ENCODE measurements at places on chromosomes 4 and X.

- peak; percentile 89 for DNase-seq
Observed at GRCh38 chr4:102760645-102761295, at the start of gene MANBA. MANBA (minus strand) TSS chr4:102760968; CDS start chr4:102760894, 74 bp downstream.

GRCh38 chr4:73309211-73309610 lies 50.6 kb upstream of the ANKRD17 start:
- no peak for DNase-seq

- DNase-seq: no peak
Observed at GRCh38 chr4:2954358-2955185, 8.6 kb downstream of the NOP14 start.

DNA sequence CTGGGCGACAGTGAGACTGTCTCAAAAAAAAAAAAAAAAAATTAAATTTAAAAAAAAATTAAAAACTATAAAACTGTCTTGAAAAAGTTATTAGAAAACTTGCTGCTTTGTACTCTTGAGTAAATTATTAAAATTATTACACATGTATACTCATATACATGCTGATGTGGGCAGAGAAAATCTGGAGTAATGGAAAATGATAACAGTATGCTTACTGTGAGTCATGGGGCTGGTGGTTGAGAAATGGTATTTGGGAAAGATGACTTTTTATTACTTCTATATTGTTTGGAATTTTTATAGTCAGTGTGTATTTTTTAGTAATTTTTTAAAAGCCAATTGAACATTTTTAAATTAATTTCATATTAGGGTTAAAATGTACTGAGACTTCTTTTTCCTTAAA lies 7.5 kb downstream of the YY2 start:
- no peak for DNase-seq

DNA sequence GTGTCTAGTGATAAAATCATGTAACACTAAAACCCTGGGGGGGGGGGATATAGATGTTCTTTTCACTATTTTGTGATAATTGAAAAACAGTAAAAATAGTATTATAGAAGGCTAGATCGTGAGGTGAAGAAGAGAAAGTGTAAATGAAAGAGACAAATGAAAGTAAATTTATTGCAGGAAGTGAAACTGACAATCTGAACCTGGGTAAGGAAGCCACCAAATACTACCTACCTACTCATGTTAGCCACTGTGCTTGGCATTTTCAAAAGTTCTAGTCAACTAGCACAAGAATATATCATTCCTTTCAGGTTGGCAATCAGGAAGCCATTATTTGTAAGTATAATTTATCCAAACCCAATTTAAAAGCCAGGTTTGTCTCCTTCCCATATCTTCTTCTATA lies 1366.1 kb downstream of the FAM133A start:
- DNase-seq: no peak

DNA sequence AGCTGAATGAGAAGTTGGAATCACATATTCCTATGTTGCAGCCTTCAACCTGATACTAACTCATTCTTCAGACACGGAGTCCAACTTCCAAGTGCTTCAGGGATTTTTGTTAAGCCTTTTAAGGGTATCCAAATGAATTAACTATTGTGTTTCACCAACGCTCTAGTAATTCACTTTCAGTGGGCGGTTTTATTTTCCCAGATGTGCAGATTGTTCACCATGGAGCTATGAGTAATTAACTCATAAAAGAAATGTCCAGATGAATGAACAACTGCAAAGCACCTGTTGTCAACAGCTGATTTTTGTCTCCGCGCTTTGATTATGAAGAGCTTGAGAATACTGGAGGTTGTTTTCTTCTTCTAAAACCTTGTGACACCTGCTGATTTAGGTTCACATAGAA lies 187.6 kb downstream of the CBR4 start:
- no peak for DNase-seq

GRCh38 chr4:8725071-8725841 lies 132.7 kb downstream of the CPZ start:
- DNase-seq: peak; percentile 3

DNA sequence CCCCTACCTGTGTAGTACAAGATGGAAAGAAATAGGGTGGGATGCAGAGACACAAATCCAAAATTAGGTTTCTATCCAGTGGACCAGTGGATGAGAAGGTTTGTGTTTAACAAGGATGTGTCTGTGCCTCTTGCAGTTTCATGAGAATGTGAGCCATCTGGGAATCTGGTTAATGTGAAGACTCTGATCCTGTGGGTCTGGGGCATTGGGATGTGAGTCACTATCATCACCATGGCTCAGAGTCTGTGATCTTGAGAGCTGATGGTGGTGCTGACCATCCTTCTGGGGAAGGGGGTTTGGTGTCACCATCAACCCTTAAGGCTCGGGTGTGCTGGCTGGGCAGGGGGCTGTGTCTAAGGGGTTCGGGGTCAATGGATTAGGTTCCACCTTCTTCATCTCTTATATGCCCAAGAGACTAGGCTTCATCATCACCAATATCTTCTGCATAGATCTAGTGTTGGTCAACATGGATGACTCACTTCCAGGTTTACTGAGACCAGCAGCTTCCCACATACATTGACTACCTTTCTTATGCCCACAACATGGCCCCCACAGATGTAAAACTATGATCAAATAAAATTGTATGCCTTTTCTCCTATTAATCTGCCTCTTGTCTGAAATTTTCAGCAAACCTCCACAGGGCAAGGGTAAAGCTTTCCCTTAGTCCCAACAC lies 65.7 kb upstream of the MID1 start:
- DNase-seq: no peak

DNA sequence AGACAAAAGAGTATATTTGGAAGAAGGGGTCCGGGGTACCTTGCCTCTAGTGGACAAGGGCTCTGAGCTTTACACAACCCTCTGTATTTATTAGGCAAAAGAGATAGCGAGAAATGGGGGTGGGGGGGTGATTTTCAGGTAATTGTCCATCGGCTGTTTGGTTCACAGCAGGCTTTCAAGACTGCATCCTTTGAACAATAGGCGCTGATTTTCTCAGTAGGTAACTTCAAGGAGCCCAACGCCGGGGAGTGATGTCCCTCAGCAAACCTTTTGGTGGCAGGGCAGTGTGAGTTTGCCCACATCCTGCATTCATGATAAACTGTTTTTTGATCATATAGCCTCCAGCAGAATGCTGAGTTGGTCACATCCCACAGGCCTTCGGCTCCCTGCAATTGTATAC lies 61.6 kb downstream of the KDM5C start:
- DNase-seq: no peak

DNA sequence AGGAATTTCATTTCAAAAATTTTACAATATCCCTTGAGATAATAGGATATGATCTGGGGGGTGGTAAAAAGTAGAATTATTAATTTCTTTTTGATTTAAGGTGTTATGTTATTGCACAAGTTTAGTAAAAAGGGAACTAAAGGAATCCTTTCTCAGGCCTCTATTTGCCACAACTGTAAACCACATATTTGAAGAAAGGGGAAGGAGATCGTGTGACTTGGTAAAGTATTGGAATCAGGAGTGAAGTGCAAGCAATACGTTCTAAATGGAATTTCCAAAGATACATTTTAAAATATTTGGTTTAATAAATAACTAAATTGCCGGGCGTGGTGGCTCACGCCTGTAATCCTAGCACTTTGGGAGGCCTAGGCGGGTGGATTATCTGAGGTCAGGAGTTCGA lies 35.3 kb upstream of the SCRG1 start:
- DNase-seq: no peak

GRCh38 chr4:58723954-58724353 lies 1613.8 kb upstream of the IGFBP7 start:
- no peak for DNase-seq

GRCh38 chr4:71209161-71209560 lies 129.7 kb upstream of the SLC4A4 start:
- no peak for DNase-seq

DNA sequence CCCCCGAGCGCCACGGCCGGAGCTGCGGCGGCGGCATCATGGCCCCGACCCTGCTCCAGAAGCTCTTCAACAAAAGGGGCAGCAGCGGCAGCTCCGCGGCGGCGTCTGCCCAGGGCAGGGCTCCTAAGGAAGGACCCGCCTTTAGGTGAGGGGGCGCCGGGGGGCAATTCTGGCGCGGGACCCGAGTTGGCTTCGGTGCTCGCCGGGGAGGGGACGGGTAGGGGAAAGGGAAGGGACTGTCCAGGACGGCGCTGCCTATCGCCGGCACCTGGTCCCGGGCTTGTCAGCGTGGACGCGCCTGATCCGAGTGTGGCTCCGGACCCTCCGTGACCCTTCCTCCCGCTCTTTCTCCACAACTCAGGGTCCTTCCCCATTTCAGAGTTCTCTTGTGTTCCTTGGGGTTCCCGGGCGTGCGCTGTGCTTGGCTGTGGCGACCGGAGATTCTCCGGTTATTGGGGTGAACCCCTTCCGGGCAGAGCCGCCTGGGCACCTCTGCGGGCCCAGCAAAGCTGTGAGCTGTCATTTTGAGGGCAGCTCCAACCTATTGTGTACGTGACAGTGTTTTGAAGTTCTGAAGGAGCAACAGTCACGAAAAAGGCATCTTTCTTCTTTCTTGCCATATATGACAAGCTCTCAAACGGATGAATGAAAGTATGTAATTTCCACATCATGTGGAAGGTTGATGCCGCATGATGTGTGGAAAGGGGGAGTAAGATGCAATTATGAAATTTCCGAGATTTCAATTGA lies 522 bp downstream of the FNIP2 start:
- DNase-seq: peak; percentile 58

DNA sequence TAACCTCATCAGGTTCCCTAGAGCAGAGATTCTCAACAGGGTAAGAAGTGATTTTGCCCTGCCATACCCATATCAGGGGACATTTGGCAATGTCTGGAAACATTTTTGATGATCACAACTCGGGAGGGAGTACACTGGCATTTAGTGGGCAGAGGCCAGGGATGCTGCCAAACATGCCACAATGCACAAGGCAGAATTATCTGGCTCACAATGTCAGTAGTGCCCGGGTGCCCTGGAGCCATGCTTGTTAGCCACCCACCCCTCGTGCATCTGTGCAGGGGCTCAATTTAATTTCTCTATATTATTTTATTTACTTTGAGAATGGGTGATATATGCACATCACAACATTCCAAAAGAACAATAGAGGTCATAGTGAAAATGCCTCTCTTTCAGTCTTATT lies 82.0 kb upstream of the DHX15 start:
- no peak for DNase-seq

- DNase-seq: no peak
Observed at GRCh38 chr4:77827343-77827742, 8.2 kb upstream of the CNOT6L start.

DNA sequence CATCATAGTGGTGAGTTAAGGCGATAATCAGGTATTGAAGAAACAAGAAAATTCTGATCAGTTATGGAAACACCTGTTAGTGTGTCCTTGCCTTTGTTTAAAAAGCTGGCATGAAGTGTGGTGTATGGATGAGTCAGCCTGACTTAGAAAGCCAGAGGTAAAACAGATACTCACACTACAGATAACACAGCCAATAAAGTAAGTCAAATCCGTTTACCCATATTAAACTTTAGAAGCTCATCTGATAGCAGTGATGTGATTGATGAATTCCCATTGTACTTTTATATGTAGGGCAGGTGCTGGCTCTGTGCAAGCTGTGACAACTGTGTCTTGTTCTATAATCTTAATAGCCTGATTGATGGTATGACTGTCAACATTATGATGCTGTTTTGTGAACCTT lies 1392.7 kb upstream of the IGFBP7 start:
- no peak for DNase-seq

- no peak for DNase-seq
Observed at GRCh38 chr4:33696586-33696985, 2547.7 kb downstream of the ARAP2 start.

DNA sequence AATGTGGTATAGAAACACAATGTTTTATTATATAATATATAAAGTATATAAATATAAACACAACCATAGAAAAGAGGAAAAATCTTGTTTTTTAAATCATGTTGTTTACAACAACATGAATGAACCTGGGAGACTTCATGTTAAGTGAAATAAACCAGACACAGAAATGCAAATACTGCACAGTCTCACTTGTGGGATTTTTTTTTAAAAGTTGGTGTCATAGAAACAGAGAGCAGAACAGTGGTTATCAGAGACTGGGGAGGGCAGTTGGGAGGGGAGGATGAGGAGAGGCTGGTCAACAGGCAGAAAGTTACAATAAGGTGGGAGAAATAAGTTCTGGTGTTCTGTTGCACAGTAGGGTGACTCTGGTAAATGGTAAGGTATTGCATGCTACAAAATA lies 57.1 kb downstream of the FREM3 start:
- no peak for DNase-seq

DNA sequence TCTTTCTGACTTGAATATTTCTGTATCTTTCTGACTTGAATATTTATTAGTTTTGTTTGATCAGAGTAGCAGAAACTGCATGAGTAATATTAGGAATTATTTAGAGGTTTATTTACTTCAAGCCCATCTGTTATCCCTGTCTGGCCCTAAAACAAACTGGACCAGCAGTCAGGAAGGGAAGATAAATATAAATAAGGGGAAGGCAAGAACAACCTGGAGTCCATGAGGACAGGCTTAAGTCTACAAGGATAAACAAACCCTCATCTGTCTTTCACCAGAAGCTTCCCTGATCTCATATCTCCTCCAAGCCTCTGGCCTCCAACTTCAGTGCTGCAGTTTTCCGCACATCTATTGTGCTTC lies 524.9 kb downstream of the CENPC start:
- no peak for DNase-seq

GRCh38 chr4:169810325-169811323 lies 52.9 kb upstream of the HPF1 start:
- no peak for DNase-seq

DNA sequence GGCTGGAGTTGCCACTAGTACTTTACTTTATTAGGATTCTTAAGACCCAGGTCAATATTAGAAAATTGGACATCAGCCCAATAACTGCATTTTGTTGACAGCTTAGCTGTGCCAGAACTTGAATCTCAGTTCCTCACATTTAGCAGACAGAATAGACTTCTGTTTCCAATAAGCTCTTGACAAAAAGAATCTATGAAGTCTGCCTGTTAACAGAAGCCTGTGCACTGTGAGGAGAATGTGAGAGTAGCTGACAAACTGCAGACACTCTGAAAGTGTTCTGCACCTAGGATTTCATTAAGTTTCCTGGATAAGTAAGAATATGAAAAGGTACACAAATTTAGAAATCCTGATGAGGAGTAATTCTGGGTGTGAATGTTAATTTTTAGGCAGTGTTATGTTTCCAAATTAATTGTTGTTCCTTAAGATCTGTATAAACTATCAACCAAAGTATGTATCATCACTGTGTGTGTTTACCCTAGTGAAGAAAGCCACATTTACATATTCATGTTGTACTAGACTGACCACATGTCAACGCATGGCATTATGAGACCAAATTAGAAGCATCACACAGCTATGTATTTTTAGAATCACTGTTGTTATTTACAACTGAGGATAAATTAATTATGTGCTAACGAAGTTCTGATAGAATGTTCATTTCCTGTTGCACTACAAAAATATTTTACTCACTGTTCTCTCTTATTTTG lies 756.4 kb upstream of the IGFBP7 start:
- DNase-seq: no peak

All from heart left ventricle (tissue), 16 donors.